EH (cell line): ENCODE measurements at places on chromosomes 1 and 21.

- DNase-seq: no peak
Measured at GRCh38 chr1:150846473-150847146, 29.8 kb downstream of the ARNT start.

DNA sequence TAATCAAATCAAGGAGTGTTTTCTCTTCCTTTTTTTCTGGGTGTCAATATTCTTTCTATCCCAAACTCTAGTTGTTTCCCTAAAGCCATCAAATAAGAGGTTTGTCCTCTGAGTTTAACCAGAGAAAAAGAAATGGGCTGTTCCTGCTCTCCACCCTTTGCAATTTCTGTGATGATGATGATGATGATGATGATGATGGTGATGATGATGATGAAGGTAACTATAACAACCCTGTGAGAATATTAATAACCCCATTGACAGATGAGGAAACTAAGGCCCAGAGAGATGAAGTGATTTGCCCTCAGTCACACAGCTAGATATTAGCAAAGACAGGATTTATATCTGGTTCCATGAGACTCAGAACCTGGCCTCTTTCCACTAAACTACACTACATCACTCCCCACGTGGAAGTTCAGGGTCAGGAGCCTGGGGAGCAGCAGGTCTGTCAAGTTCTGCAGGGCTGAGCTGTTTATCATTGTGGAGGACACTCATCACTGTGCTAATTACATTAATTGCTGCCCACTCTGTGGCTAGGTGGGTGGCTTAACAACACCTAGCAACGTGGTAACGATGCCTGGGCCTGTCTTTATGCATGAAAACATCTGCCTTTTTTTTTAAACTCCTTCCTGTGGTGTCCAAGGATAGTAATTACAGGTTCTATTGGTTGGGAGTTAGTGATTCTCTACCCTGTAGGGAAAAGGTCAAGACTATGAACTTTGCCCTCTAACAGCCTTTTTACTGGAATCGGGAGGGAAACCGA is 19.0 kb upstream of the JUN start:
- no peak for DNase-seq

- peak; percentile 34 for DNase-seq
Measured at GRCh38 chr21:25925936-25926335, 191.2 kb downstream of the GABPA start.

GRCh38 chr1:74683656-74684055 is 10.1 kb upstream of the ERICH3 start:
- DNase-seq: no peak

- peak; percentile 98 for DNase-seq
Measured at GRCh38 chr21:42047821-42048613, 23.1 kb upstream of the UMODL1 start.

DNA sequence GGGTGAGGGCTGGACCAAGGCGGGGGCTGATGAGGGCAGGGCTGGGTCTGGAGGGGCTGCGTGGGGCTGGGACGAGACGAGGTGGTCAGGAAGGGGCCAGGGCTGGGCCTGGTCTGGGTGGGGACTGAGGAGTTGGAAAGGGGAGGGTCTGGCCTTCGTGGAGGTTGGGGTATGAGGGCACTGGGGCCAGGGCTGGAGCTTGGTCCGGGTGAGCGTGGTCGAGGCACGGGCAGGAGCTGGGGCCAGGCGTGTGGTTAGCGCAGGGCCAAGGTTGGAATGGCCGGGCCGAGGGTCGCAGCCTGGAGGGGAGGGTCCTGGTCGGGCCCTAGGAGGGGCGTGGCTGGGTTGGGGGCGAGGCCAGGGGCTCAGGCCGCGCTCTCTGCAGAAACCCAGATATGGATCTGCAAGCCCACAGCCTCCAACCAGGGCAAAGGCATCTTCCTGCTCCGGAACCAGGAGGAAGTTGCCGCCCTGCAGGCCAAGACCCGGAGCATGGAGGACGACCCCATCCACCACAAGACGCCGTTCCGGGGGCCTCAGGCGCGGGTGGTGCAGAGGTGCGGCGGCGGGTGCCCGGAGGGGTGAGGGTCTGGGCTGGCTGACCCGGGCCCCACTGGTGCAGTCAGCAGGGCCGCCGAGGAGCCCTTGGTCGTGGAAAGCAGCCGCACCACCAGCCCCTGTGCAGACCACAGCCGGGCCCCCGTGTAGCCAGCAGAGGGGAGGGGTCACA is 9.0 kb downstream of the TTLL10 start:
- DNase-seq: no peak

DNA sequence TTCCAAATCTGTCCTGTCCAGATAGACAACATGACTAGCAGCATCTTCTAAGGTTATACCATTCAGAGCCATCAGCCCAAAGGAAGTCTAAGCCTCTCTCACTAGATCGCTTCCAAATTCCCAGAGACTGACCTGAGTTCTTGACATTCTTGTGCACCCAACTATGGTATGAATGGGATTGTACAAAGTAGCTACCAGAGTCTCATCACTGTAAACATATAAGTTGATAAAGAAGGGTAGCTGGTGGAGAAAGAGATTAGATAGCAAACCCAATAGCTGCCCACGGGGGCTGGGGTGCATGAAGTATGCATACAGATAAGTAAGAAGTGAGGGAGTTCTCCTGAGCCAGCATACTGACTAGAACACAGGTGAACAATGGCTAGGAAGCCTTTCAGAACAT is 180.0 kb downstream of the PLPP3 start:
- DNase-seq: peak; percentile 39

- DNase-seq: no peak
Measured at GRCh38 chr1:78721136-78721535, 71.5 kb downstream of the IFI44 start.
